GM12865 (cell line): ENCODE measurements at places on chromosomes 5 and 9.

- no peak for DNase-seq
Observed at GRCh38 chr9:76581731-76582130, 122.7 kb downstream of the GCNT1 start.

DNA sequence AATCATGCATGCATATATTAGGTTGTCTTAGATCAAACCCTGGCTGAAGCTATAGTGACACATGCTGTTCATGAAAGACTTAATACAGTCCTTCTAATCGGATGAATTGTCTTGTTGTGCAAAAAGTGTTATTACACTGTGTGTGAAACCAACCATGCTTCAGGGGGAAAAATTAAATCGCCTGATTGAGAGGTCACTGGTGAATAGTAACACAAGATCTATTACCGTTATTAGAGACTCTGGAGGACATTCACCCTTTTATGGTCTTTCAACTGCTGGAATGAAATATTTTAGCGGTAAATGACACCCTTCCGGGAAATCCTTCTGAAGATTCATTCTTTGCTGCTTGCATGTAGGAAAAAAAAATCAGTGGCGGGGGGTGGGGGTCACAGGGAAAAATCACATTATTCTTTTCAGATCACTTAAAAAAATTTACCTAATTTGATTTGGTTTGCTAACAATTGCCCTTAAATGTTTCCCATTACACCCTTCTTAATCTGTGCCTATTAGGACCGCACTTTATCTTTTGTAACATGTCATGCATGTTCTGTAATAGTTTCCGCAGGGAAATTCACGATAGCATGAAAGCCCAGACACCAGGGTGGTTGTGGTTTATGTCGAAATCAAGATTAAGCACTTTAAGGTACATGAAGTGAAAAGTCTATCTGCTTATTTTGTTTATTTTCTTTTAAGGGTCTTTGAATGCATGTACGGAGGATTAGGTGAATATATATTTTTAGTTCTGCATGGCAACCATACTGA lies 120.6 kb downstream of the FOCAD start:
- DNase-seq, result no peak

GRCh38 chr5:102627315-102627714 lies 127.8 kb upstream of the PAM start:
- DNase-seq, result no peak

GRCh38 chr5:130747556-130747955 lies 417.5 kb downstream of the HINT1 start:
- DNase-seq, result no peak

GRCh38 chr9:90037146-90037797 lies 432.5 kb downstream of the GADD45G start:
- DNase-seq, result no peak

DNA sequence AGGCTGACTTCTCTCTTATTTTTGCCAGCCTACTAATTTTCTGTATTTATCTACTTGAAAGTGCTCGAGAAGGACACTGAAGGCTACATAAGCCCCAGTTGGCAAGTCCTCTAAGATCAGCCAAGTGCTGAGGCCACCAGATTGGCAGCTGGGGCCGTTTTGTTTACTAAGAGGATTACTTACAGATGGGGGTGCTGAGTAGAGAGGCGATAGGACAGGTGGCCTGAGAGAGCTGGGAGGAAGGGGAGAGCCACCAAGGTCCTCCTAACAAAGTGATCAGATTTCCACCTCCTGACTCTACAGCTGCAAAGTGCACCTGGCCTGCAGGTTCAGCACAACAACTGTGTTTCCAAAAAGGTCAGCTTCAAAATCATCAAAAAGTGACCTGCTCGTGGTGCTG lies 32.9 kb downstream of the FRMD3 start:
- DNase-seq, result no peak
